Activated CD4-positive, alpha-beta T cell treated with anti-CD3 and anti-CD28 coated beads, Interleukin-2, Interleukin-6, amounts not matched to agents 100 ng/mL and 50 ng/mL, durations not matched to agents 16 hours and 8 hours (primary cell): ENCODE measurements at places on chromosomes 16 and 17.

GRCh38 chr17:19650826-19651225 is 2.3 kb downstream of the ALDH3A2 start:
- no peak for DNase-seq

GRCh38 chr16:60478810-60479209 is 1557.4 kb downstream of the CDH8 start:
- no peak for DNase-seq

GRCh38 chr17:9002227-9002605 is 19.1 kb upstream of the NTN1 start:
- no peak for DNase-seq

DNA sequence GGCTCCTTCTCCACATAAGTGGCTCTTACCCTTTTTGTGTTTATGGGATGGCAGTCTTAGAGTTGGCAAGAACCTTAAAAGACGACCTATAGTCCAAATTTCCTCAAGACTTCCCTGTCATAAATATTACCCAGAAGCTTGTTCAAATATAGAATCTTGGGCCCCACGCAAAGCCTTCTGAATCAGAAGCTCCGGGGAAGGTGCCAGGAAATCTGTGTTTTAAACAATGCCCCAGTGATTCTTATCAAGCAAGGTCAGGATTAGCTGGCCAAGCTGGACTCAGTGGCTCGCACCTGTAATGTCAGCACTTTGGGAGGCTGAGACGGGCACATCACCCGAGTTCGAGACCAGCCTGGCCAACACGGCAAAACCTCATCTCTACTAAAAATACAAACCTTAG is 85.7 kb downstream of the TIMM22 start:
- DNase-seq, result no peak

GRCh38 chr17:59892251-59892923 is 356 bp downstream of the TUBD1 start:
- DNase-seq, result no peak

DNA sequence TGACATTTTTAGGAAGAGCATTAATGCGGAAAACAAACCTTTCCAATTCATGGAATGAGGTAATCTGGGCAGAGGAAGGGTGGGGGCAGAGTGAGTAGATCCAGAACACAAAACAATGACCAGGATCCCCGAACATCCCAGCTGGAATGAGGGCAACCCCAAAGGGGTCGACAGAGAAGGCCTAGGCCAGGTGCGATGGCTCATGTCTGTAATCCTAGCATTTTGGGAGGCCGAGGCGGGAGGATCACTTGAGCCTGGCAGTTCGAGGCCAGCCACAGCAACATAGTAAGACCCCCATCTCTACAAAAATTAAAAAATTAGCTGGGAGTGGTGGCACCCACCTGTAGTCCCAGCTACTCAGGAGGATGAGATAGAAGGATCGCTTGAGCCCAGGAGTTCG is 64.7 kb downstream of the ZFHX3 start:
- no peak for DNase-seq

DNA sequence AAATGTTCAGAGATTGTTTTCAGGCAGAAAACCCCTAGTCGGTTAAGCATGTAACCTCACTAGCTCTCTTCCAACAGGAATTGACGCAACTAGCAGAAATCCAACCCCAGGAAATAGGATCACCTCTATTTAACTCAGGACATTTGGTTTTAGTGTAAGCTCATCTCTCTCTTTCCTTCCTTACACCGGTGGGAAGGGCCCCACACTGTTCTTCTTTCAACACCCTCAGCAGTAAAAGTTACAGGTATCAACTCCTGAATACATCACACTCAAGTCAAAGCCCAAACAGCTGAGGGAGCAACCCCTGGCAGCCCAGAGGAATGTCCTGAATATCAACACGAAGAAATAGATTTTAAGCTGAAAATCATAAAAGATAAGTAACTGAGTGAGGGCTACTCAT is 191.2 kb upstream of the KIF2B start:
- DNase-seq, result no peak

- no peak for DNase-seq
Observed at GRCh38 chr17:6061290-6061689, 8.9 kb upstream of the WSCD1 start.

DNA sequence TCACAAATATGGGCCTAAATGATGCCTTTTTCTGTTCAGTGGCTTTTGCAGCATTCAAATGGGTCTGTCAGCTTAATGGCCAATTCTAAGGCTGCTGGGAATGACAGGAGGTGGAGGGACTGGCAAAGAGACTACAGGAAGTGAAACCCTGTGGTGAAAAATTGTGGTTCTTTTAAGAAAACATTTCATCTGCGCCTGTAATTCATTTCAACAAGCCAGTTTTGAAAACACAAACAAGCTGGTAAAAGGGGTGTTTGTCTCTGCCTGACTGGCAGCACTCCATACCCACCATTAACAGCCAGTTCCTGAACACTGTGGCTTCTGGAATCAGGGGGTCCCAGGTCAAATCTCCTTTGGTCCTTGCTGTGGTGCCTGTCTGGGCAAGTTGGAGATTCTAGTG is 3.6 kb upstream of the KDM8 start:
- peak; percentile 79 for DNase-seq

GRCh38 chr17:45411348-45412105 is 21.1 kb downstream of the ARHGAP27 start:
- no peak for DNase-seq

- DNase-seq, result no peak
Observed at GRCh38 chr17:9343516-9343915, 232.1 kb downstream of the STX8 start.

DNA sequence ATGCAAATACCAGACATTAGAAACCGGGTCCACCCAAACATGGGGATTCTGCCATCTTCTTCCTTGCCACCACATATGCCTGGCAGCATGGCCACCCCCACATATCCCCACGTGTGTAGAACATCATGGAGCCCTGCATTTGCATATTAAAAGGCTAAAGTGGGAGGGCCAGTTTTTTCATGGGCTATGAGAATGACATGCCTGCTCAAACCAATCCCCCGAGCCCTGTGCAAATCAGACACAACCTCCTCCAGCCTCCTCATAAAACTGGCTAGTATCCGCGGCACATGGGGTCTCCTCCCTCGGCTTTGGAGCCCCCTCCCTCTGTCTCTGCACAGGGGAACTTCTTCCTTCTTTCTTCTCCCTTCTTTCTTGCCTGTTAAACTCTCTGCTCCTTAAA is 174.9 kb upstream of the WSCD1 start:
- DNase-seq, result no peak

- no peak for DNase-seq
Observed at GRCh38 chr17:75844530-75845057, 390 bp upstream of the UNC13D start.

DNA sequence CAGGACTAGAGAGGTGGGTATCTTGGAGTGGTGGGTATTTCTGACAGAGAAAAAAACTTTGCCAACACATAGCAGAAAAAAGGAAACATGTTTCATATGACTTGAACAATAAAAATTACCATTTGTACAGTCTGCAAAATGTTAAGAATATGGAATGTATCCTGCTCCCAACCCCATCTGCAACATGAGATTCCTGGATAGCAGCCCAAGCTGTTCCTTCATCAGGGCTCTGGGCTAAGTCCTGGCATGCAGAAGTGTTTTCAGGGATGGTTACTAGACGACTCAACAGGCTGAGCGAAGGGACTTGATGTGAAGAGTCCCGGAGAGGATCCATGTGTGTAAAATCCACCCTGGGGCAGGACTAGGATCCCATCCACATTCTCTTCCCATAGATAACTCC is 121.0 kb upstream of the IRX3 start:
- no peak for DNase-seq

GRCh38 chr16:88306860-88307545 is 75.8 kb upstream of the ZNF469 start:
- no peak for DNase-seq

- DNase-seq, result peak; percentile 30
Observed at GRCh38 chr16:67100569-67101310, 9.0 kb upstream of the PHAF1 start.

DNA sequence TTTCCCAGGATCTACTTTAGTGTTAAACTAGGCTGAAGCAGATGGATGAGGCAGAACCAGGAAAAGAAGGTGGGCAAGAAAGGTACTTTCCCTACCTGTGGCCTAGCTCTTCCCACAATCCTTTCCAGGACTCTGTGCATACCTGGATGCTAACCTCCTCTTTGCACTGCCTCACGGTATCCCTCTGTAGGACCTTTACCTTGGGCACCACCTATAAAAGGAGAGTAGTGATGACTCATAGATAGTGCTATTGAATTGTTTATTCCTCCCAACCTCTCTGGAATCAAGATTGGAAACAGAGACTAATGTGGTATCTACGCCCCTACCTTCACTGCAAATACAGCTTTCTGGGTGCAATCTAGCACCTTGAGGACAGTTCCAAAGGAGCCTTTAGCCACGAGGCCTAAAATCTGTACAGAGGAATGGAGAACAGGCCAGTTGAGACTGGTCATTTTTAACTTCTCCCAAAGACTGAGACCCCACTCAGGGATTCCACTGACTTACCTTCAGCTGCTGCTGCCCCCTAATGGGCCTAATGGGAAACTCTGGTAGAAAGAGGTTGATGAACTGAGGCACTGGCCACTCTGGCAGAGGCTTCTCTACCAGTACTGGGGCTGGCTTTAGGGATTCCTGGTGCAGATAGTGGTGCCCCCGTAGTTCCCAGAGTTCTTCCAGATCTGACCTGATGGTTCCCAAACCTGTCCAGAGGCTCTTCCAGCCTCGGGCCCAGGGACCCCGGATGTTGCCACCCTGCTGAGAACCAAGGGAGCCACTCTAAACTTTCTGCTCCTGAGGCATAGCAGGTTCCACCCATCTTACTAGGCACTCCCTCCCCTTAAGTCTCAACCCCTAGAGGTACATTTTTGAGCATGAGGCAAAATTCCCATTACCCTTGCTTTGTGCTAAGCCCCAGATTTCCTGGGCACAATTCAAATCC is 781 bp downstream of the RSKR start:
- peak; percentile 55 for DNase-seq

- no peak for DNase-seq
Observed at GRCh38 chr16:89194340-89195311, 5.7 kb downstream of the SLC22A31 start.

DNA sequence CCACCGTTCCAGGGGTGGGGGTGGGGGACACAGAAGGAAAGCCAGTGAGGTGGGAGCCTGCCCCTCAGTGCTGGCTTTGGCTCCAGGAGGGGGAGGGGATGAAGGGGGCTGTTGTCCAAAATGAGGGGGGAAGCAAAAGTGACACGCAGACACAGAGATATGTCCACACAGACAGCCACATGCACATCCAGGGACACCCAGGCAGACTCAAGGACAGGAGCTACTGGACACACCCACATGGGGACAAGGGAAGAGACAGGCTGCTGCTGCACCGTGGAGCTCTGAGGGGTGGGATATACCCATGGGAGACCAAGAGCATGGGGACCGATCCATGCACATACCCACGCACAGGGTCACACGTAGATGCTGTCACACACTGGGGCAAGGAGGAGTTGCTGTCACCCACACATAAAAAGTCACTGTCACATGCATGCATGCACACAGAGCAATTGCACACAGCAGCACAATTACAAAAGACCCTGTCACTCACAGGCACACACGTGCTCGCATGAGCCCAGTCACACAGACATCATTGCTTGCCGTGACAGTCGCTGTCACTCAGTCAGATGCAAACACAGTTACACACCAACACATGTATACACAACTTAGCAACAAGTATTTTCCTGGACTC is 1.3 kb downstream of the THRA start:
- DNase-seq, result no peak

- peak; percentile 7 for DNase-seq
Observed at GRCh38 chr16:79380995-79381602, 219.4 kb downstream of the MAF start.

DNA sequence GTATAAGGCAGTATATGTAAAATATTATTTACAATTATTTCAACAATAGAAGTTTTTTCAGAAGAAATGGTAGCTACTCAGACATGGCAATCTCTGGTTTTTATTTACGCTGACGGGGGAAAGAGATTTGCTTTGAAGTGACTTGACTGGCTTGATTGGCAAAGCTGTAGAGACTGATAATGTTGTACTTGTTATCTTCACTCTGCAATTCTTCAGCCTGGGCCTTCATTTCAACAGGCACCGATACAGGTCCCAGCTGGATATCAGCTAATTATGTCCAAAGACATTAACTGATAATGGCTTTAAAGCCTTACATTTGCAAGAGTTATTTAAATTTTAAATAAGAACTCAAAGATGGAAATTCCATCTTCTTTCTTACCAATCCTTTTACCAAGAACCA is 151.4 kb upstream of the HS3ST3A1 start:
- no peak for DNase-seq

DNA sequence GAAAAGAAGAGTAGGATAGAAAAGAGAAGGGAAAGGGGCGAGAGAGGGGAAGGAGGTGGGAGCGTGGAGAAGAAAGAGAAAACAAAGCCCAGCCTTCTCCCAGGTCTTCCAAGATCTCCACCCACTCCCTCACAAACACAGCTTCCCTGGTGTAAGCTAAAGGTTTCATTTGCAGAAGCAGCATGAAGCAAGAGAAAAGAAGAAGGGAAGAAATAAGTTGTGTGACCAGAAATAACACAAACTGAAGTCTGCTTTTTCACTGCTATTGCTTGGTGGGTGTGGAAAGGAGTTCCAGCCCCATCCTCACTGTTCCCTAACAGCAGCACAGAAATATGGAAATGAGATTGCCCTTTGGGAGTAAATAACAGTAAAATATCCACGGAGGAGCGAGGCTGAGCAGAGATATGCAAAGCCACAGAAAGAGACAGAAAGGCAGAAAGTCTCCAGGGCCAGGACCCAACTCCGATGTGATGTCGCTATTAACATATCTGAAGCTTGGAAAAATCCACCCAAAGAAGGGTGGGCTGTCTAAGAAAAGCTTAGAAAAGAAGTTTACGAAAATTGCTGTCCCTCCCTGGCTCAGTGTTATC is 10.3 kb upstream of the GAS7 start:
- no peak for DNase-seq

DNA sequence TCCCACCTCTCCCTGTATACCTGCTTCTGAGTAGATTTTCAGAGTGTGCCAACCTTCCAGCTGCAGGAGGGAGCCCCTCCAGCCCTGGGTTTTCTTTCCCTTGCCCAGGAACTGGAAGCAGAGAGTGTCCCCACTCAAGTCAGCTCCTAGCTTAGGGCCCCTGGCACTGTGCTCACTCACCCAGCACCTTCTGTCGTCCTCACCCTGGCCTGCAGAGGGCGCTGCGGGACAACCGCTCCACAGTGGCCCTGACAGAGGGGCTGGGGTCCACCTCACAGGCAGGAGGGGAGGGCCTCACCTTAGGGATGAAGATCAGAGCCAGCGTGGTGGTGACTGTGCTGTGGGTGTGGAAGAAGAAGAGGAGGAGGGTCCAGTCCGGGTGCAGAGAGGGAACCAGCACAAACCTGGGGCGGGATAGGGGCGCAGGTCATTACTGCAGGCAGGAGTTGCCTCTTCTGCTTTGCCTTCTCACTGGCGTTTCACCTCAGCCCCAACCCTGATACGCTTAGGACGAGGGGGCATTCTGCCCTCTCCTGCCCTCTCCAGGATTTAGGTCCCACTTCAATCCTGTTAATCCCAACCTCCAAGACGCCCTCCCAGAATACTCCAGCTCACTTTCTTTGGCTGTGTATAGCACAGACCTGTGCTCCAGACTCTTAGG is 10.0 kb downstream of the GPR179 start:
- peak; percentile 66 for DNase-seq
